Heart left ventricle (tissue), 16 donors: ENCODE measurements at places on chromosomes 4 and X.

DNA sequence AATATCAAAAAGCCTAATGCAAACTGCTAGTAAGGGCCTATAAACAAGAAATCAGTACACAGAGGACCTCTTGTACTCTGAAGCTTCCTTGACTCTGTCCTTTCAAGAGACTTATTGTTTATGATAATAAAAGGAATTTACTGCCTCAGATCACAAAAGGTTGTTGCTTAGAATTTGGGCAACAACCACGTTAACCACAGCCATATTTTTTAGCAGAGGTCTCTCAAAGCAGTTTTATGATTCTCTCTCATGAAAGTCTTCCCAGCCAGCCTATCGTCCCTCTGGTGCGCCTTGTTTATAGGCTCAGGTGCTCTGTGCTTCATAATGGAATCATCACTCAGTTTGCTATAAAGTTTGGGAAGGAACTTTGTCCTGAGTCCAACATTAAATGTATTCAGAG lies 270.6 kb downstream of the RCHY1 start:
- no peak for DNase-seq

GRCh38 chr4:14865804-14866203 lies 136.5 kb upstream of the CPEB2 start:
- no peak for DNase-seq

DNA sequence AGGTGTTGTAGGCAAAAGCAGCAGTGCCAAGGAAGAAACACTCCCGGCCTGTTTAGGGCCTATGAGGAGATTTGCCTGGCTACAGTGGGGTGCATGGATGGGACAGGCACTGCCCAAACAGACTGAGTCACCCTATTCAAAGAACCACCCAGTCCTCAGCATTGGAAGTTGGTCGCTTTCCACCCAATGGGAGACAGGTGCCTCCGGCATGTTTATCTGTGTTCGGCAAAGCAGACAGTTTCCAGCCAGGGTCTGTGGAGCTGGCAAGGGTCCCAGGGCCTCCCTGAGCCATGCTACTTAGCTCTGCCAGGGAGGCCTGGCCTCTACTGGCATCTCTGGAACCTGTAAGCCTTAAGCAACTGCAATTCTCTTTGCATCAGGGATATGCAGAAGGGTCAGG lies 165.1 kb upstream of the ATP6AP2 start:
- no peak for DNase-seq

- DNase-seq = no peak
Observed at GRCh38 chr4:38152305-38152704, 192.1 kb downstream of the PTTG2 start.

- DNase-seq = no peak
Observed at GRCh38 chr4:163707873-163708272, 213.4 kb downstream of the TMA16 start.

DNA sequence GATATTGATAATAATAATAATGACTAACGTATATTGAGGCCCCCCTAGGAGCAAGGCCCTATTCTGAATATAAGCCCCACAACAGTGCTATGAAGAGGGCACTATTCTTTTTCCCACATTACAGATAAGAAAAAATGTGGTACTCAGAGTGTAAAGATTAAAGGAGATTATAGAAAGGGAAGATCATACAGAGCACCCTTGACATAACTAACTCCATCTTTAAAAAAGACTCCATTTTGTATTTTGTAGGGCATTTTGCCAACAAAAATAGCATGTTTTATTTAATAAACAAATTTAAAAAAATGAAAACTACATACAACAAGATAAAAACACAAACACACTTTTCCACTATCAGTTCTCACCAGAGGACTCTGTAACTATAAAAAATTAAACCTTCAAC lies 42.1 kb downstream of the GUCY1A1 start:
- no peak for DNase-seq

DNA sequence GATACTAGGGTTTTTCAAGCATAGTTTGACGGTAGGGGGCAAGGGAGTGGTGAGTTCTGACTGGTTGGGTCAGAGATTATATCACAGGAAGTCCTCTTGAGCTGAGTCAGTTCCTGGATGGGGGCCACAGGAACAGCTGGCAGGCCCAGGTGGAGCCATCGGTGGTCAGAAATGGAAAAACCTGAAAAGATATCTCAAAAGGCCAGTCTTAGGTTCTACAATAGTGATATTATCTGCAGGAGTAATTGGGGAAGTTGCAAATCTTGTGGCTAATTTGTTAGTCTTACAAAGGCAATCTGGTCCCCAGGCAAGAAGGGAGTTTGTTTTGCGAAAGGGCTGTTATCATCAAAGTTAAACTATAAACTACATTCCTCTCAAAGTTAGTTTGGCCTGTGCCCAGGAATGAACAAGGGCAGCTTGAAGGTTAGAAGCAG lies 159.3 kb downstream of the PTCHD1 start:
- DNase-seq = no peak

DNA sequence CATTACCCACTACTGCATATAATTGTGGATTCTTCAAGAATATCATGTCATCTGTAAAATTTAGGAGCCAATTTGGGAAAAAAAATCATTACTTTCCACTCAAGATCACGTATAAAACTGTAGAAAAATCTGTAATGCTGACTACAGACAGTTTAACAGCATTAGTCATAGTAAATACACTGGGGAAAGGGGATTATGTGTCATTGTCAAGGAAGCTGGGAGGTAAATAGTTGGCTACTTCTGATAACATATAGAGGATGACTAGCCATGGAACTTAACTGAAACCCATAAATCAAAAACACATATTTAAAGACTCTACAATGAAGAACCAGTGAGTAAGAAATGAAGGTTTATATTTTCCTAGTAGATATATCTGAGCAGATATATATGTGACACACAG lies 1666.4 kb upstream of the IGFBP7 start:
- no peak for DNase-seq

DNA sequence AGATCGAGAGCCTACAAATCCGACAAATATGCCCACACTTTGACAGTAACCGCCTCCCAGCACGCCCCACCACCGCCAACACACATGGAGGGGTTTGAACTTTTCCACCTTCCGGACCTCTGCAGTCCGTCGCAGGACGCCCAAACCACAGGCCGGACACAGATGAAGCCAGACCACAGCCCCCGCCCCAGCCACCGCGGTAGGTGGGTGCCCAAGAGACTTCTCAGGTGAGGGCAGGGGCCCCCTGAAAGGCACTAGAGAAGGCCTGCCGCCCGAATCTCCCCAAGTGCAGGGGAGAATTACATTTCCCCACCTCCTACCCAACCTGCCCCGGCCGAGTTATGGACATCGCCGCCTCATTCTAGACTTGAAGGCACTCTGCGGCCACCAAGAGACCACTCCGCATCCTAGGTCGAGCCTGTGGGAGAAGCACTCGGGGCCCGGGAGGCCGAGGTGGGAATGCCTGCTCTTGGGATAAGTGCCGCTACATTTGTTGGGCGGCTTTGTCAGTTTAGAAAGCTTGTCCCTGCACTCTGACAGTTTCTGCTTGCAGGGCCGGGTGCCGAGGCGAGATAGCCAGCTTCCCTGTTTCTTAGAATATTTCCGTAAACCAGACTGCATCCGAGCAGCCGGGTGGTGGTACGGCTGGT lies 21.5 kb downstream of the HAND2 start:
- DNase-seq = no peak

GRCh38 chr4:15779306-15779705 lies 1.2 kb downstream of the CD38 start:
- DNase-seq = peak; percentile 52

- no peak for DNase-seq
Observed at GRCh38 chr4:148061795-148062194, 329.9 kb downstream of the ARHGAP10 start.

DNA sequence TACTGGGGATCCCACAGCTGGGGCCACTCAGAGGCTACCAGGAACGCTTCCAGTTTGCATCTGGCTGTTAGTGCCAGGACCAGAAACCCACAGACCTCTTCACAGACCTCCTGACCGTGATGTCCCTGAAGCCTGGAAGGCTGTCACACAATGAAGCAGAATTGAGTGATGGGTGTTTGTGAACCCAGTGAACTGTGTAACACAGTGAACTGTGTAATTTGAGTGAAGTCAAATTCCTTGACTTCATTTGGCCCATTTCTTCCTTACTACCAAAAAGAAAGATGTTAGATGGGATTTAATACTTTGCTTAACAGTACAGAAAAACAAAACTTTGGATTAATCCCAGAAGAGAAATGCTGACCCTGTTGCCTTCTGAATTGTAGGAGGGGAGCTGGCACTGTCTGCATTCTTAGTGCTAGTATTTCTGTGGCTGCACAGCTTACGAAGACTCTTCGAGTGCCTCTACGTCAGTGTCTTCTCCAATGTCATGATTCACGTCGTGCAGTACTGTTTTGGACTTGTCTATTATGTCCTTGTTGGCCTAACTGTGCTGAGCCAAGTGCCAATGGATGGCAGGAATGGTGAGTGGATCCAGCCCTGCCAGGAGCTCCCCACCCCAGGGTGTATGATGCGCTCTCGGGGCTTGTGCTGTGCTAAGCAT lies 17.8 kb downstream of the SRD5A3 start:
- no peak for DNase-seq

GRCh38 chr4:152606753-152607152 lies 70.9 kb upstream of the FBXW7 start:
- DNase-seq = no peak

DNA sequence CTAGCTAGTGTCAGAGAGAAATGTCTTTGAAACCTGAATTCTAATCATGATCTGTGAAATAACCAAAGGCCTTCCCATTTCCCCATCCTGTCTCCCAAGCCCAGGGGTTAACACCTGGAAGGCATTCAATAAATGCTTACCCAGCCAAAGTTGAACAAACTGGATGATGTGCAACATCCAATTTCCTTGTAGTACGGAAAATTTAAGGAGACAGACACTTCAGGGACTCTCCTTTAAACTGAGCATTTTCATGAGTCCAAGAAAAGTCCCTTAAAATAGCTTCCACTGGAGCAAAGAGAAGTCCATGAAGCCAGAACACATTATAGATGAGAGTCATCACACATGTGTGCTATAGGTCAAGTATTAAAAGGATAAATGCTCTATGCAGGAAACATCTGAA lies 271.2 kb downstream of the RAB28 start:
- DNase-seq = no peak

GRCh38 chr4:118821590-118822293 lies 14.2 kb downstream of the SEC24D start:
- no peak for DNase-seq
